Stimulated activated CD4-positive, alpha-beta T cell treated with anti-CD3 and anti-CD28 coated beads, Interleukin-12 subunit alpha, Interleukin-12 subunit beta, amount 100 ng/mL, for 48 hours (primary cell): ENCODE measurements at places on chromosomes 7 and 10.

GRCh38 chr7:107715531-107715930 lies 28.4 kb upstream of the CBLL1 start:
- no peak for DNase-seq

DNA sequence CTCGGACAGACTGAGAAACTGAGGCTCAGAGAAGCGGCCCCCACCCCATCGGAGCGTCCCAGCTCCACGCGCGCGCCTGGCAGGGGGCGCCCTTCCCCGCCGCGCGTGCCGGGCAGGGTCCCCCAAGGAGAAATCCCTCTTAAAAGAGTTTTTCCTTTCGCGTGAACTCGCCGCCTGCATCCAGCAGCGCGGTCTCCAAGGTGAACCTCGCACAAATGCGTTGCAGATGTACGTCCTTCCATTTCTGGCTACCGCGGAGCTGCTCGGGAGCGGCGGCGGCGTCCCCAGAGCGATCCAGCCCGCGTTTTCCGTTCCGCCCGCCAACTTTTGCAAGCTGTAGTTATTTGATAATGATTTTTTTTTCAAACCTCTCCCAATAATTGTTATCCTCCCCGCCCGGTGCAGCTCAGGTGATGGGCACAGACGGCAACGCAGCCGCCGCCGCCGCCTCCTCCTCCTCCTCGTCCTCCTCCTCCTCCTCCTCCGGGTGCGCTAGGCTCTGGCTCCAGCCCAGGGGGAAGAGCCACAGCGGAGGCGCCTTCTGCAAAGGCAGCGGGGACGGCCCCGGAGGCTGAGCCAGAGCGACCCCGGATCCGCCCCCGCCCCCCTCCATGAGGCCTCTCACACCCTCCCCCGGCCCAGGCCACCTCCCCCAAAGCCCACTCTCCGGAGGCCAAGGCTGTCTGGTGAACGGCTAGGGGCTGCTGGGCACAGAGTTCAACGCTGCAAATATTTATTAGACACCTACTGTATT lies 74.0 kb upstream of the CUX1 start:
- DNase-seq: peak; percentile 52

- DNase-seq: no peak
Observed at GRCh38 chr10:104326991-104327610, 11.2 kb downstream of the ITPRIP start.

- no peak for DNase-seq
Observed at GRCh38 chr10:31792745-31793144, 135.9 kb downstream of the ARHGAP12 start.

- no peak for DNase-seq
Observed at GRCh38 chr10:33010132-33011037, 52.4 kb upstream of the ITGB1 start.

DNA sequence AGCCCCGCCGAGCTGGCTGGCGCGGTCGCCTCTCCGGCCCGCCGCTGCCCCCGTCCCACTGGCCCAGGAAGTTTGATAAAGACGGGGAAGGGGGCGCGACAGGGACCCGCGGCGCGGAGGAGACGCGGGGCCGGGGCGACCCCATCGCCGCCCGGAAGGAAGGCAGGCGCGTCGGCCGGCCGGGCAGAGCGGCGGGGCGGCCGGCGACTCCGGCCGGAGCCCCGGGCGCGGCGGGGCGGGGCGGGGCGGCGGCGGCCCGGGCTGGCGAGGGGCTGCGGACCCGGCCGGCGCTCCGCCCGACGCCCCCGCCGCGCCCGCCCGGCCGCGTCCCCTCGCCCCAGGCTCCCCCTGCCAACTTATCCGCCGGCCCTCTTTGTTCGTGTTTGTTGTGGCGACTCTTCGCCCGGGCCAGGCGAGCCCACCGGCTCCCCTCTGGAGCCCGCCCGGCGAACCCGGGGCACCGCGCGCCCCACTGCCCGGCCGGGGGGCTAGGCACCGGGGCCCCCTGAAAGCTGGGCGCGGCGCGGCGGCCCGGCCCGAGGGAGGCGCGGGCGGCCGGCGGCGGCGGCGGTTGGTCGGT lies 571 bp downstream of the KDM7A start:
- no peak for DNase-seq

DNA sequence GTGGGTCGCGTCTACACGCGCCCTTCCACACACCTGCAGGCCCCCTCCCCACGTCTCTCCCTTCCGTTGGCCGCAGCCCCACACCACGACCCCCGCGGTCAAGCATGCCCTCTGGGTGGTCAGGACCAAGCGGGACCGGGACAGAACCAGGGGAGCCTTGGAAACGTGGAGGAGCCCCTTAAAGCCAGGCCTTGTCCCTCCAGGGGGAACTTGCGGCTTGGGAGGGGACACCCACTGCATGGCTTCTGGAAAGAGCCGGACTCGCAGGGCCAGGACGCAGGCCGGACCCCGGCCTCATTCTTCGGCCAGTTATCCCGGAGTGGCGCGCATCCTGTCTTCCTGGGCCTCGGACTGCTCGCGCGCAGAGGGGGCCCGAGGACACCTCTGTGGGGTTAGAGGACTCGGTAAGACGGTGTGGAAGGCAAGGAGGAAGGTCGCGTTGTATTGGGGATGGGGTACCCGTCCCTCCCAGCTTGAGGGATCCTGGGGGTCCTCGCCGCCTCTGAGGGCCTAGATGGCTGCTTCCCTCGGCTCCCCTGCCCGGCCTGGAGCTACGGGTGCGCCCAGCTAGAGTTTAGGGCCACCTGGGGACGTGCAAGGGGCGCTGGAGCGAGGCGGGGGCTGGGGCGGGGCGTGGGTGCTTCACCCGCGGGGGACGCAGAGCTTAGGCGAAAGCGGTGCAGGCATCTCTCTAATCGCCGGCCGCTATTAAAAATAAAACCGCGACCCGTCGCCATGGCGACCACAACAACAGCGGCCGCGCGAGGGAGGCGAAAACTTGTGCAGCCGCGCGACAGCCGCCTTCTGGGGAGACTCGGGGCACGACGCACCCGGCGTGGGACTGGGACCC lies 1.8 kb upstream of the PDGFA start:
- no peak for DNase-seq

DNA sequence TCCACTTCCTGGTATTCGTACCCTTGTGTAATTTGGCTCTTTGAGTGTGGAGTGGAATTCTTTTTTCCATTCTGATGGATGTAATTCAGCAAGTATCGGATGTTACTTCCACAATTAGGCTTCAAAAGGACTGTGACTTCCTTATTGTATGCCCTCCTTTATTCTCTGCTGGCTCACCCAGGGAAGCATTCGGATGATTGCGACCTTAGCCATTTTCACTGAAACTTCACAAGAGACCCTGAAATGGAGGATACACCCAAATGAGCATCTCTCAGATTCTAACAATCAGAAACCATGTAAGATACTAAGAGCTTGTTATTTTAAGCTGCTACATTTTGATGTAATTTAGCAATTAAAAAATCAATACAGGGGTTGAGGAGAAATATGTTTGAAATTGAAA lies 493.1 kb downstream of the DNAJB9 start:
- no peak for DNase-seq

GRCh38 chr10:122307669-122308416 lies 36.7 kb downstream of the BTBD16 start:
- DNase-seq: no peak

DNA sequence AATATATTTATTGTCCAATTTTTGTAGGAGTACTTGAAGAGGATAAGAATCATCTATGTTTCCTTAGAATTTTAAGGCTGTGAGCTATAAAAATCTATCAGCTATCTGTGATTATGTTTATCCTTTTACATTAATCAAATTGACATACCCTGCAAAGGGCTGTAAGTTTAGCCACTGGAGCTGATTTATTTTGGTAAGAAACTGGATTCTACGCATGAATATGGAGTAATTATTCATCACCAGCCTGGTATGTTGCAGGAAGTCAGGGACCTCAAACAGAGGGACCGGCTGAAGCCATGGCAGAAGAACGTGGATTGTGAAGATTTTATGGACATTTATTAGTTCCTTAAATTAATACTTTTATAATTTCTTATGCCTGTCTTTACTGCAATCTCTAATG lies 696.9 kb downstream of the DNAJB9 start:
- no peak for DNase-seq

GRCh38 chr10:3579845-3580244 lies 205.2 kb downstream of the KLF6 start:
- DNase-seq: no peak

DNA sequence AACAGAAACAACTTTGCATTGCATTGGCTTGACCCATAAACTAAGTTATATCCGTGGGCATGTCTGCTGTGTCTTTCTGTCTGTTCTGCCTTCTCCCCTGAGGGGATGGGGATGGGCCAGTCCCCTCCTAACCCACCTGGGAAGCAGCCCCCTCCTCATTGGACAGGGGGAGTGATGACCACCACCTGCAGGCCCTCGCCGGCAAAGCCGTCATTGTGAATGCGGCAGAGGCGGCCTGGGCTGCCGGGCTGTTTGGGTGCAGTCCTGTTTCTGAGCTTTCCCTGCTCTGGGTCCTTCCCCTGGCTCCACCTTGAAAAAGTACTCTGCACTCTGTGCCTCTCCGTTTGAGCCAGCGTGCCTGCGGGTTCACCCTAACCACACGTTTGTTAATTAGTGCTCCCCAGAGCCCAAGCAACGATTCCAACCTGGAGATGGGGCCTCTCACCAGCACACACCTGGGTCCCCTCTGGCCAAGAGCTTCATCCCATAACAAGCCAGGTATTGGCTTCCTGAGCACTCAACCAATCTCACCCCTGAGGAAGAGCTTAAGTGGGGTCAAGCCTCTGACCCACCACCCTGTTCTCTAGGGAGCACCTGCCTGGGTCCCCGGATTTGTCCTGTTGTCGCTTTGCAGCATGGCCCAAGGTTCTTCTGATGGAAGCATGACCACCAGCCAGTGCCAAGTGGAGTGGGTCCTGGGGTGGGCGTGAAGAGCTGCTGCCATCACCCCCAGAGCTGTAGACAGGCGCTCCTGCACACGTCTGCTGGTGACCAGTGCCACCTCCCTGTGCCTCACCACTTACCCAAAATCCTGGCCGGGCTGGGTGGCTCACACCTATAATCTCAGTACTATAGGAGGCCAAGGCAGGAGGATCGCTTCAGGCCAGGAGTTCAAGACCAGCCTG lies 39.4 kb upstream of the ZMIZ2 start:
- DNase-seq: no peak

DNA sequence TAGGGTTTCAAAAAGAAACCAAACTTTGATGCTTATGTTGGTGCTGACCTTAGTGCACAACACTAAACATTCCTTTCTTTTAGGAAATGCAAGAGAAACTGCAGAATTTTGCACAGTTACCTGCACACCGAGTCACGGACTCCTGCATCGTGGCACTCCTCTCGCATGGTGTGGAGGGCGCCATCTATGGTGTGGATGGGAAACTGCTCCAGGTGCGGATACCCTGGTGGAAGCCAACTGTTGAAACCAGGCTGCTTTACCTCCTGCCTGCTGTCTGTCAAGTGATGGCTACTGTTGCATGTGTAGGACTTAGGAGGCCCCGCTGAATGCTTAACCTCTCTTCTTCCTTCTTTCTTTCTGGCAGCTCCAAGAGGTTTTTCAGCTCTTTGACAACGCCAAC lies 11.7 kb downstream of the CASP2 start:
- peak; percentile 46 for DNase-seq

GRCh38 chr10:1964476-1964875 lies 227.2 kb upstream of the ADARB2 start:
- DNase-seq: no peak

GRCh38 chr10:58424176-58424575 lies 39.0 kb downstream of the TFAM start:
- DNase-seq: no peak

- DNase-seq: peak; percentile 46
Observed at GRCh38 chr10:93080350-93081046, 6.8 kb downstream of the CYP26A1 start.

GRCh38 chr10:12196531-12197211 lies 683 bp downstream of the CDC123 start:
- DNase-seq: no peak

DNA sequence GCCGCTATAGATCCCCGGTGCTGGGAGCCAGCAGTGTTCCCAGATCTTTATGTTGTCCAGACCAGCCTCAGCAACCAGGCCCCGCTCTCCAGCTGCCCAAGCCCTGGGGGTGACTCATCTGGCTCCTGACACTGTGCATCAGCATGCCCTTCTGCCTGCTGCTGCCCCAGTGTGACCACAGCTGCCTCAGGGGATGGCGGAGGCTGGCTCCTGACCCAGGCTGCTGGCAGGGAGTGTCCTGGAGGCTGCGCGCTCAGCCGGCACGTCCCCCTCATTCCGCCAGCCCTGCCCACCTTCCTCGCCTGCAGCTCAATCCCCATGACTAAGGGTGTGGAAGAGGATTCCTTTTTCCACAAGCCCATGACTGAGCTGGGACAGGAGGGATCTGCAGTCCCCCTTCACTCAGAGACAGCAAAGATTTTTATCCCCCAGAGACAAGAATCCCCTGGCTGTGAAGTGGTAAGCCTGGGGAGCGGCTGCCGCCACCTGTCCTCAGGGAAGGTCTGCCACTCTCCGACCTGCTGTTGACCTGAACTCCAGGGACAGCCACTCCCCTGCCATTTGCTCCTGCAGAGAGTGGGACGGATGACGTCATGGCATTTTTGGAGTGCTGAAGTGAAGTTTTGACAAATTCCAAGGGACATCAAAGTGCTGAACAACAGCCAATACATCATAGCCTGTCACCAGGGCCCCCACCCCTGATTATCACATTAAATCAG lies 182.8 kb upstream of the BMPER start:
- DNase-seq: no peak
